ENCODE measurements at places on chromosomes 12 and 14.

- no peak for DNase-seq
These were observed 172.5 kb downstream of the GXYLT1 start for GRCh38 chr12:41972196-41972595.

DNA sequence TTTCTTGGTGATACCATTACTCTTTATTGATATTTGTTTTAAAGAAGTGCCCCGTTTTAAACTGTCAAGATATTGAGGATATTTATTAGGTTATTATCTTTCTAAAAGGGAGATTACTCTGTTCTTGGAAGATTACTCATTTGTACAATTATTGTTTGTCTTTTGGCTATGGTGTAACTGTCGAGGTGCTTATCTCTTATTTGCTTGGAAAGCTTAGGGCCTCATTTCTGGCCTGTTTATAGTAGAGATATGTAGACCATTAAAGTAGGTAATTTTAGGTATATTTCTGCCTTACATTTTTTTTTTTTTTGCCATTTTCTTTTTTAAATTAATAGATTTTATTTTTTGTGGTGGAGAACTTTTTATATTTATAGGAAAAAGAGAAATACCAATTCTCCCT lies 74.2 kb downstream of the KTN1 start:
- no peak for DNase-seq

- no peak for DNase-seq
These were observed 147.3 kb downstream of the BTG1 start for GRCh38 chr12:91998316-91998715.

- DNase-seq: no peak
These were observed 50.4 kb downstream of the RPH3A start for GRCh38 chr12:112841906-112842305.

DNA sequence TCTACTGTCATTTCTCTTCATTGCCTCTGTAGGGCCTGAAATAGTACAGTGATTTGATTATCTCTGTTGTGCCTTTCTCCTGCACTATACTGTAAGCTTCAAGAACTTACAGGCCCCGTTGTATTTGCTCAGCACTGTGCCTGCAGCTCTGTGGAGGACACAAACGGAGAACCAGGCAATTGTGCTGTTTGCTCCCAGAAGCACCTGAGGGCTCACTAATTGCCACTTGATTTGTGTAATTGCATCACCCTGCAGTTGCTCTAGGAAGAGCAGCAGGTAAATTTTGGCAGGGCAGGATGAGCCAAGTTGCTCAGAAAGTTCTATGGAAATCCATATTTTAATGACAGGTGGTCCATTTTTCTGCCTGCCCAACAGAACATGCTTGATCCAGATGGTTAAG lies 11.6 kb upstream of the KRT82 start:
- DNase-seq: no peak

DNA sequence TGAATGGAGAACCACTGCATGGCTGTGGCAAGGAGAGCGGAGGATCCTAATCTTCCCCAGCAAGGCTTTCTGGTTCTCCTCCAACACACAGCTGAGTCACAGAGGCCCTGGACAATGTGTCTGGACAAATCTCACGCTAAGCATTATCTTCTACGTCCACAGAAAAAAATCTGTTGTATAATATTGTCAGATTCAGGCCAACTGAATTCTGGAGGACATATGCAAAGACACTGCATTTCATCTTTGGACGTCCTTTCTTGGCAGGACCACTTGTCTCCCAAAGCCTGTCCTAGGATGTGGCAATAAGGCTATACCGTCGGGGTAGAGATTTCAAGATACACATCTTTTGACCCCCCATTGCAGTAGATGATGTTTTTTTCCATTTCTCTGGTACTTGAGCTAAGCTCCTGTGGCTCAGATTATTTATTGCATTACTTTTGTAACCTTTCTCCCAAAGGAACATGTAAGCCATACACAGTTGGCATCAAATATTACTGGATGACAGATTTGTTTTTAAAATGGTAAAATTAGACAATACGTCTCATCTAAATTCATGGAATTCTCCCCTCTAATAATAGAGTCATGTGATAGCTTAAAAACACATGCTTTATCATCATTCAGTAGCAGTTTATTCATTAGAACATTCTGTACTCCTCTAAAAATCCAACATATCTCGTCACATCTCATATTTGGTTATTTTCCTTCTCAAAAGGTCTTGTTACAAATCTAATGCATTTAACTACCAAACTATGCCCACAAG lies 19.4 kb downstream of the LMO3 start:
- no peak for DNase-seq

GRCh38 chr12:126210448-126210847 lies 1145.2 kb downstream of the AACS start:
- no peak for DNase-seq

GRCh38 chr14:104458845-104459244 lies 120.7 kb upstream of the C14orf180 start:
- DNase-seq: no peak

GRCh38 chr12:24608637-24609285 lies 340.1 kb downstream of the BCAT1 start:
- no peak for DNase-seq

DNA sequence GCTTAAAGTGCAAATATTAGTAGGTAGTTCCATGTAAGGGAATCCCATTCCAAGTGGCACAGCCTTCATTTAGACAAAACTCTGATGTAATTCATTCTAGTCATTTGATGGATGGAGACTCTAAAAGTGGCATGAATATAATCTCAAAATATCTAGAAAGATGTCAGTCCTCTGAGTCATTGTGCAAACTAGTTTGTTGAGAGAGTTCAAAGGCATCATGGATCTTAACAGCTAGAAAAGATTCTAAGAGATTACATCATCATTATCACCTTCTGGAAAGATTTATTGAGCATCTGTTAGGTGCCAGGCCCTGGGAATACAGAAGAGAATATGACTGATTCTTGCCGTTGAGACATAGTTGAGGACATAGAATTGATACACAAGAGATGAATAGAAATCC lies 30.7 kb downstream of the CRADD start:
- DNase-seq: no peak

DNA sequence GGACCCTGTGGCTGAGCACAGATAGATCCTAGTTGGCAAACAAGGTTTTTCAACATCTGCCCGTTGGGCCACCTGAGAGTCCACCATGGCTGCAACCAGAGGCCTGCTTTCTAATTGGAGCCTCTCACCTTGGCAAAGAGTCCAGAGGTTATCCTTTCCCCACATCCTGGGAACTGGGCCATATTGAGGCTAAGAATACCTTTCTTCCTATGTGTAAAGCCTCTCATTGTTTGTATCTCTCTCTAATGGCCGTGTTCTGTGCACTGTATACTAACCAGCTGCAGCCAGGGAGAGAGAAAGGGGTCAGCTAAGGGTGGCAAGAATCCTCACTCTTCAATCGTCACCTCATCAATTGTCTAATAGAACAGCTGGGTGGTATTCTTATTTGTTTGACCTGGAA lies 79.1 kb upstream of the ST8SIA1 start:
- DNase-seq: no peak

DNA sequence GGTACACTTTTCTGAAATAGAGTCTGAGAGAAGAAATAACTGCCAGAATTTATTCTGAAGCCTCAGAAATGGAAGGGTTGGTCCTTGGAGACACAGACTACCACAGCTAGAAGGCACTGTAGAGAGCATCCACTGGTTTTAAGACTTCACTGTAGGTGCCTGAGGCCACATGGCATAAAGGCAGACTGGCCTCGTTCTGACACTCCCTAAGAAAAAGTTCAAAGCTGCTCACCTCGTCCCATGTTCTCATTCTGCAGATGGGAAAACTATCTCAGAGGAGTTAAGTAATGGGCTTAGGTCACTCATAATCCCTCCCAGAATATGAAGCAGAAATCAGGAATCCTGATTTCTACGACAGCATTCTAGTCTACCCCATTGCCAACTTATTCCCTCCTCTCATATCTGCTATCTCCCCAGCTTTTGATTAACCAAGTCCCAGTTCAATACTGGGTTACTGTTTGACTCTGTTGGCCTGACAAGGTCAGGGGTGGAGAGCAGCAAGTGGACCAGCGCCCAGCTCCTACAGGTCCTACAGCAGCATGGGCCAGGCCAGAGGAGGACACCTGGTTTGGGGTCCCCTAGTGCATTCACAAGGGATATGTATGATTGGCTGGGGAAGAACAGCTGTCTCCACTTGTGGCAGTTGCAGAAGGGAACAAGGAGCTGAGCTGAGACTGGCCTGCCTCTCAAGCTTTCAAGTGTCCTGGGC lies 3.7 kb downstream of the ITGA5 start:
- DNase-seq: no peak
